ENCODE measurements at places on chromosomes 7 and 10. TPM values are rescaled to one million over a fixed set of nuclear protein-coding genes. Genes with fewer than 3 reads are reported as not detected.

DNA sequence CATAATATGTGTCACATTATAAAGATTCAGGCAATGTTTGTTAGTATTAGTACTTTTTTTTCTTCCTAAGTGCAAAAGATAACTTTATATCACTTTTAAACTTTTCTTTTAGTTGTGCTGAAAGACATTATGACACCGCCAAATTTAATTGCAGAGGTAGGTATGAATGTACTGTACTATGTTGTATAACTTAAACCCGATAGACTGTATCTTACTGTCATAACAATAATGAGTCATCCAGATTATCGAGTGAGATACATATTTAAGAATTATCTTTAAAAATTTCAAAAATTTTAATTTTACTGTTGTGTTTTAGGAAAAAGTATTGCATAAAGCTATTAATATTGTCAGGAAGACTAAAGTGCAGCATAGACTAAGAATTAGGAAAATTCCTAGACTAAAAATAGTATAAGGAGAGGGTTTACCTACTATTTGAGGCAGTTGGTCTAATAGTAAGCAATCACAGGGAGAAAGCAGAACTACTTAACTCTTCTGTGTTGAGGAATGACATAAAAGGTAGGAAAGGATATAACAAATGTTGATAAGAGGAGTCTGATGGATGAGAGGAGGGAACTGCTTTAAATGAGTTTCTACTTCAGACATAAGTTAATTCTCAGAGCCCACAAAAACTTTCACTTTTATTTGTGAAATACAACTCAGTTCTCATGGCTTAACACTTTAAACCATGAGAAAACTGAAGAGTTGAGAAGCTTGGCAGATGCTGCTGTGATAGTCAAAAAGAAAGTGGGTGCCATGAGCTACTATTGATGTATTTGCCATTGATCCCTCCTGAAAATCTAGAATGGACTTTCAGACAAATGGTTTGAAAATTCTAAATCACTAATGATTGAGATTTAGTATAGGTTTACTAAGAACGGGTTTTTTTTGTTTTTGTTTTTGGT, 67.8 kb downstream of the PTEN start:
- no peak for DNase-seq

DNA sequence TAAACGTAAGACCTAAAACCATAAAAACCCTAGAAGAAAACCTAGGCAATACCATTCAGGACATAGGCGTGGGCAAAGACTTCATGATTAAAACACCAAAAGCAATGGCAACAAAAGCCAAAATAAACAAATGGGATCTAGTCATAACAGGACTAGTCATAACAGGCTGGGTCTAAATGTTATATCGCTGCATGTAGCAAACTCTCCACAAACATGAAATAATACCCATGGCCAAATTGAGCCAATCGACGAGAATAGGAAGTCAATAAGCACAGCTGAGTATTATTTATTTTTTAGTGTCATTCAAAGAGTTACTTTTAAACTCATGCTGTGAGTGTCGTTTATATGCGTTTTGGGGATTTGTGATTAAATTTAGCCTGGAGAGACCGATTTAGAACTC, 225.1 kb downstream of the TFEC start:
- no peak for DNase-seq

DNA sequence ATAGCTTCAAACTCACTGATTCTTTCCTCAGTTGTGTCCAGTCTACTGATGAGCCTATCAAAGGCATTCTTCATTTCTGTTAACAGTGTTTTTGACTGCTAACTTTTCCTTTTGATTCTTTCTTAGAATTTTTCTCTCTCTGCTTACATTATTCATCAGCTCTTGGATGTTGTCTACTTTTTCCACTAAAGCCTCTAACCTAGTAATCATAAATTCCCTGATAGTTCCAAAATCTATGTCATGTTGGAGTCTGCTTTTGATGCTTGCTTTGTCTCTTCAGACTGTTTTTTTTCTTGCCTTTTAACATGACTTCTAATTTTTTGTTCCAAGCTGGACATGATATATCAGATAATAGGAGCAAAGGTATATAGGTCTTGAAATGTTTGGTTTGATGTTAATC, 78.0 kb downstream of the ADAM22 start:
- no peak for DNase-seq

GRCh38 chr10:110724116-110724921, 80.2 kb downstream of the RBM20 start:
- DNase-seq: no peak

DNA sequence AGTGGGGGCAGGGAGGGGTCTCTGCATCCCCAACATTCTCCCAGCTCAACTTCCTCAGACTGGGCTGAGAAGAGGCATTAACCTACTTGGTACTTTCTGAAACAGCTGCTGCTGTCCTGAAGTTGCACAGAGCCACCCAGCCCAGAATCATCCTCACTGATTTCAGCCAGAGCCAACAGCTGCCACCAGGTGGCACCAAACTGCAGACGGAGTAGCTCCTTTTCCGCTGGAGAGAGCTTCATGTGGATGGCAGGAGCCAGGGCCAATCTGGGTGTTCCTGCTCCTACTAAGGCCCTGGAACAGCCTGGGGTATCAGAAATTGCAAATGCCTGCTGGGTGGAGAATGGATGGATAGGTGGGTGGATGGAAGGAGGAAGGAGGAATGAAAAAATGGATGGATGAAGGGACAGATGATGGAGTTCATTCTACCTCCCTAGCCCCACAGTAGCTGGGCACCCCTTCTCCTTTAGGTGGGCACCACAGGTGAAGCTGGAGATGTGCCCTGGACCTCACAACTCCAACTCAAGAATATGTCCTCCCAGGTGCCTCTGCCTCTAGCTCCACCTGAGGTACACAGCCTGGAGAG, 11.8 kb upstream of the DRGX start:
- DNase-seq: peak; percentile 96

DNA sequence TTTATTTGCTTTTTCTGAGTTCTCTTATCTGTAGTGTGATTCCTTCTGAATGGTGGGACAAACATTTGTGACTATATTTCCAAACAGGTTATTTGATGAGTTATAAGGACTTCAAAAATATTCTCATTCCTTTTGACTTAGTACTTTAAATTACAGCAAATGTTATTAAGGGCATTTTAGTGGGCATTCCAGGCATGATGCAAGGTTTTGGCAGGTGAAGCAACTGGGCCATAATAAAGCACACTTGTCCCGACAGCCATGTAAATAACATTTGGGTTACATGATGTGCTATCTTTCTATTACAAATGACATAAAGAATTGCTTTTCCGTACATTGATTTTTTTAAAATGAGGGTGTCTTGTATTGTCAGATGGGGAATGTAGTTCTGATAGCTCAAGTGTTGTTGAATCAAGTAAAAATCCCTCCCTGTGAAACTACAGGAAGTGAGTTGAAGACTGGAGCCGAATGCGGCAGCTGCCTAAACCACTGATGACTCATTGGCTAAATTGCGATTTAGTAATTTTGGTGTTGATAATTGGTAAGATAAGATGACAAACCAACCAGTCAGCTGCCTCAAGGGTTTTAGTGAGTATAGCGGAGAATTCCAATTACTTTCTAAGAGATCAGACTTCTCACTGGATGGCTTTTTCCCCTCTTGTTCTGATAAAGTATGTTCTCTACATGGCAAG, 231.3 kb upstream of the NPY start:
- DNase-seq: no peak

- DNase-seq: no peak
Measured at GRCh38 chr7:16984375-16984774, 102.6 kb upstream of the AGR3 start.

GRCh38 chr7:19455623-19456022, 253.2 kb downstream of the POLR1F start:
- DNase-seq: peak; percentile 35

Gene NOS3
- total RNA-seq: not detected

Gene GNAT3
- not detected for total RNA-seq
